ENCODE measurements at places on chromosomes 4 and X. TPM values are rescaled to one million over a fixed set of nuclear protein-coding genes. Genes with fewer than 3 reads are reported as not detected.
A peak's percentile ranks its signal among the peaks of the same experiment; 100 is the strongest.

GRCh38 chrX:74246524-74246923 lies 57.5 kb upstream of the ZCCHC13 start:
- no peak for DNase-seq
- H3K27ac ChIP-seq, result no peak overlapping the region
- peaks cover 63% of the 10 kb centered on the region for H3K4me1 ChIP-seq
- H3K4me3 ChIP-seq, result no peak overlapping the region
- no peaks in the 10 kb centered on the region for H3K36me3 ChIP-seq
- no peaks in the 10 kb centered on the region for H3K27me3 ChIP-seq

- peak overlapping the region; percentile 58 for H3K4me3 ChIP-seq
- H3K27me3 ChIP-seq, result no peaks in the 10 kb centered on the region
- DNase-seq, result no peak
- no peaks in the 10 kb centered on the region for H3K36me3 ChIP-seq
- H3K27ac ChIP-seq, result no peak overlapping the region
Measured at GRCh38 chr4:15703439-15703838, 574 bp downstream of the BST1 start.

GRCh38 chr4:146485968-146486367 lies 35.8 kb downstream of the SLC10A7 start:
- peaks cover 9% of the 10 kb centered on the region for H3K4me1 ChIP-seq
- no peak overlapping the region for H3K27ac ChIP-seq
- no peak overlapping the region for H3K4me3 ChIP-seq
- DNase-seq, result no peak
- H3K27me3 ChIP-seq, result no peaks in the 10 kb centered on the region

Gene PDCL2
- not detected for total RNA-seq

DNA sequence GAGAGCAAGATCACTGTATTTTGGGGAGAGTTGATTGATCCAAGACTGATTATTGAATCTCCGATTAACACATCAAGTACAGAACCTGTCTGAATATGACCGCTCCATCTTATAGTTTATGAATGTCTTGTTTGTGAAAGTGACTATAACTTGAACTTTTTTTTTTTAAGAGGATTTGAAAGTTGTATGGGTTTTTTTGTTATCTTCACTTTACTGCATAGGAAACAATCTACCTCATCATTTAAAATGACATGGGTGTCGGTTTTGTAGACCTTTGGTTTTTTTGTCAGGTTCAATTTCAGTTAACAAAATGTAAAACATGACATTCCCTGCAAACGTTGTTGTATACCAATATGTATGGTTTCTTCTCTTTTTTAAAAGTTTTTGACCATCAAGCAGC lies 103.0 kb upstream of the NUDT6 start:
- H3K36me3 ChIP-seq, result no peaks in the 10 kb centered on the region
- H3K4me3 ChIP-seq, result no peak overlapping the region
- peaks cover 24% of the 10 kb centered on the region for H3K4me1 ChIP-seq
- no peak overlapping the region for H3K27ac ChIP-seq
- no peaks in the 10 kb centered on the region for H3K27me3 ChIP-seq
